ENCODE measurements at places on chromosomes 2 and 18. TPM values are rescaled to one million over a fixed set of nuclear protein-coding genes. Genes with fewer than 3 reads are reported as not detected.

SCN1A gene
- total RNA-seq: not detected

CHST9 gene
- not detected for total RNA-seq

CTAGE1 gene
- not detected for total RNA-seq

ANKRD30BL gene
- not detected for total RNA-seq

TRIM43 gene
- total RNA-seq: not detected

RNF125 gene
- 3.9 TPM for total RNA-seq

ALPP gene
- not detected for total RNA-seq

FASTKD2 gene
- 32.1 TPM for total RNA-seq

B3GNT7 gene
- total RNA-seq: 10.1 TPM

SLC16A14 gene
- 6.4 TPM for total RNA-seq

CNDP1 gene
- total RNA-seq: not detected

LBH gene
- total RNA-seq: 45.5 TPM

ASIC4 gene
- total RNA-seq: not detected

PLA2R1 gene
- not detected for total RNA-seq

D2HGDH gene
- total RNA-seq: 31.8 TPM
